ENCODE measurements at places on chromosomes 5 and 9.

DNA sequence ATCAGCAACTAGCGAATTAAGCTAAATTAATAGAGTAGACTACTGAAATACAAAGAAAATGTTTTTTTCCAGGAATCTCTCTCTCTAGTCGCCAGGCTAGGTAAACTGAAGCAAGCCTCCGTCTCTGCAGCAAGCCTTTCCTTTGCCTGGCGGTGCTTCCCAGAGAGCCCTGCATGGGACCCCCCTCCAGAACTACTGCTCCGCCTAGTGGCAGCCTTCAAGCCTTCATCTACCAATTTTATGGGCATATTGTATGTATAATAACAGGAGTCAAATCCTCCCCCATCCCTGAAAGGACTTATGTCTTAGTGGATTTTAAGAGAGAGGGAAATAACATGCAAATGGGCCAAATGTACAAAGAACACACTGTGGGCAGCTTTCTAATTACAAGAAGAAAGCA, 241.9 kb downstream of the SAXO1 start:
- DNase-seq = no peak

DNA sequence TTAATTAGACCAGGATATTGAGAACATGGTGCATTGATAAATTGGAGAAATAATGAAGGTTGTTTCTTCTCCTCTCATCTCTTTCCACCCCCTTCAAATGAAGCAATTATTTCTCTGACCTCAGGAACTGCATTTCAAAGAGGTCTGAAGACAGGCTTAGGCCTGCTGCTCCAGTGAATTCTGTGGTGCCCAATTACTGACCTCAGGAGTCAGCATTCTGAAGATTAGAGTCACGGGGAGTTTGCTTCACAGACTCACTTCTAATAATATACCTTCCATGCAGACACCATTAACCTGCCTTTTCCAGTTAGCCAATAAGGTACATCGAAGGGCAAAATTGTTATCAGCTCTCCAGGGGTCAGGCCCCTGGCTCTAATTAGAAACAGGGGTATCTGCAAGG, 270.9 kb downstream of the GAS1 start:
- DNase-seq = no peak

- no peak for DNase-seq
These were observed 192.6 kb downstream of the ESM1 start for GRCh38 chr5:54792611-54793404.

DNA sequence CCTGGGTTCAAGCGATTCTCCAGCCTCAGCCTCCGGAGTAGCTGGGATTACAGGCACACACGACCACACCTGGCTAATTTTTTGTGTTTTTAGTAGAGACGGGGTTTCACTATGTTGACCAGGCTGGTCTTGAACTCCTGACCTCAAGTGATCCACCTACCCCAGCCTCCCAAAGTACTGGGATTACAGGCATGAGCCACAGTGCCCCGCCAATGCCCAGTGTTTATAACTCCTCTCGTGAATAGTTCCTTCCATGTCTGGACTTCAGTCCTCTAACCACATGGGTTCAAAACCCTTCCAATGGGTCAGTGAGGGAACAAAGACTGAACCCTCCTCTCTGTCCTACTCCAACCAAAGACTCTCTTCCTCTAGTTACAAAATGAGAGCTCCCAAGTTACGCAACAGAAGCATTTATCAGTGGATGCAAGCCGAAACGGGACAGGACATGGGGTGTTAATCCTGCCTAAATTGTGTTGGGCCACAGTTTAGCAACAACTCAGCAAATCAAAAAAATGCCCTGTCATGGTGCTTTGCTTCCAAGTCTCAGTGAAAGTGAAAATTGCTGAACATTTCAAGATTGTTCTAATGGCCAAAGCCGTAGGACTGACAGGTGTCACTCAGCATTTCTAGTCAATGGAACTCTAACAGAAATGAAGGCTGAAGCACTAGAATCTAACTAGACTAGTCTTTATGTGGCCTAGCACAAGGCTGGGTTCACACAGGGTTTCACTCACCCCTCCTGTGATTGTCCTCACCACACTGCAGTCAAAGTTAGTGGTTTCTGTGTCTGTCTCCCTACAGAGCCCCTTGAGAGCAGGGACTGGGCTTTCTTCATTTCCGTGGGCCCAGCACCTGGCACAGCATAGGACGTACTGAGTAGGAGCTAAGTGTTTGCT, 3.2 kb upstream of the TMEM245 start:
- DNase-seq = no peak

GRCh38 chr9:120927269-120928014, 846 bp upstream of the TRAF1 start:
- DNase-seq = no peak

- peak; percentile 6 for DNase-seq
These were observed 1.1 kb upstream of the NTRK2 start for GRCh38 chr9:84668196-84669012.

- DNase-seq = no peak
These were observed 298.0 kb upstream of the PAPPA start for GRCh38 chr9:115855458-115856133.

DNA sequence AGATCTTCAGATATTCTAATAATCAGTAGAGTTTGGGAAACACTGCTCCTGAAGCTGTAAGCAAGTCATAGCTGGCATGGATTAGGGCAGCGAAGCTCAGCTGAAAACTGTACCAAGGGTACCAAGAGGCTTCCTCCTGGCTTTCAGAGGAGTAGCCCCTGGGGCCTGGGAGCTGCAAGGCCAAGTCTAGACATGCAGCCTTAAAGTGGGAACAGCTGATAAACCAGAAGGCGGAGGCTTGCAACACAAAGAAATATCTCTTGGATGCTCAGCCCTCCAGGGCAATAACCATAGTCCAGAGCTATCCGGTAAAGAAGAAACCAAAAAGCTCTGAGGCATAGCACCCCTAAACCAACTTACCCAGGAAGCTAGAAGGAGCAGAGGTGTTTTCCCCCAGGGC, 51.5 kb downstream of the MRPS30 start:
- no peak for DNase-seq

DNA sequence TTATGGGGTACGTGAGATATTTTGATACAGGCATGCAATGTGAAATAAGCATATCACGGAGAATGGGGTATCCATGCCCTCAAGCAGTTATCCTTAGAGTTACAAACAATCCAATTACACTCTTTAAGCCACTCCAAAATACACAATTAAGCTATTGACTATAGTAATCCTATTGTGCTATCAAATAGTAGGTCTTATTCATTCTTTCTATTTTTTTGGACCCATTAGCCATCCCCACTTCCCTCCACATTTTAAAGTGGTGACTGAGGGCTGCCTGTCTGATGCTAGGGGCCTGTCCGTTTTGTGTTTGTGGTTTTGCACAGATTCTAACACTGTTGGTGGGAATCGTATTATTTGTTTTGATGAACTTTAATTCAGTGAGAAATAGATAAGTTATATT, 129.7 kb upstream of the DHFR start:
- DNase-seq = no peak

DNA sequence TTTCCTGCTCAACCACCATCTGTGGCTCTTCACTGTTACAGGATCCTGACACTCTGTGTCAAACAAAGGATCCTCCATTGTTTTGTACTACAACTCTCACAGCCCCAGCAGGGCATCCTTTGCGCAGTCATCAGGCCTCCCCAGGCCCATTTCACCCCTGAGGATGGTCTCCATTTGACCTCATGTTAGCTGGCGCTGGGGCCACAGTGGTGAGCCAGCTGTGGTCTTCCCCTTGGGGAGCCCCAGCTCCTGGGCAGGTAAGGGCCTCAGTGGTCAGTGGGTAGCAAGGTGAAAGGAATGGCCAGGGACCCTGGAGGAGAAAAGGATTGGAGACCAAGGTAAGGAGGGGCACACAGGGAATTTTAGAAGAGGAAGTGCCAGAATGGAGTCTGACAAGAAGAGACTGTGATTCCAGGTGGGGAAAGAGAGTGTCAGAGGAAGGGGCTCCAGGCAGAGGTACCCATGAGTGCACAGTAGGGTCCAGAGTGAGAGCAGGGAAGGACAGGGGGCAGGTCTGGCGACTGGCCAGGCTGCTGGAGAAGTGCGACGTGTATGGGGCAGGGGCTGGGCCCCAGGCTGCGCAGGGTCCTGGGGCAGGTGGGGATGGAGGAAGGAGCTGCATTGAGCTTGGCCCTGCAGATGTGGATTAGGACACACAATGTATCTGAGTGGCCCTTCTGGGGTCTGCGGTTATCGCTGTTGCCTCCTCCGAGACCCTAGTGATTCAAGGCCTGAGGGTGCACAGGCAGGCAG, 109.9 kb downstream of the PHF2 start:
- DNase-seq = no peak
